ENCODE measurements at places on chromosomes 3 and 15. TPM values are rescaled to one million over a fixed set of nuclear protein-coding genes. Genes with fewer than 3 reads are reported as not detected.

Gene IGDCC3
- not detected for total RNA-seq

Gene PPP1R14D
- total RNA-seq: not detected

Gene GALNT15
- 1.3 TPM for total RNA-seq

Gene IRAK2
- 1.5 TPM for total RNA-seq

Gene UNC13C
- not detected for total RNA-seq

Gene OR4F15
- total RNA-seq: not detected

Gene FGD5
- 1.8 TPM for total RNA-seq

Gene RASL12
- 4.7 TPM for total RNA-seq

Gene POLQ
- 0.09 TPM for total RNA-seq

Gene MEX3B
- total RNA-seq: 40.7 TPM

Gene FOXL2NB
- total RNA-seq: not detected

Data from pericardium fibroblast (primary cell).